Astrocyte (in vitro differentiated cells and primary cell): ENCODE measurements at places on chromosomes 2 and 18. TPM values are rescaled to one million over a fixed set of nuclear protein-coding genes. Genes with fewer than 3 reads are reported as not detected.

AKAIN1 gene
- not detected in 2 replicates for total RNA-seq

DSG4 gene
- not detected in 2 replicates for total RNA-seq

GPR35 gene
- total RNA-seq, result 0.72 and 0.82 TPM in 2 replicates

DNER gene
- total RNA-seq, result 0.82 and 1.0 TPM in 2 replicates

VWC2L gene
- not detected in 2 replicates for total RNA-seq

MAL gene
- 0.41 TPM in 1 of 2 replicates, not detected in the other for total RNA-seq

PER2 gene
- 2.0 and 3.5 TPM in 2 replicates for total RNA-seq

DNA sequence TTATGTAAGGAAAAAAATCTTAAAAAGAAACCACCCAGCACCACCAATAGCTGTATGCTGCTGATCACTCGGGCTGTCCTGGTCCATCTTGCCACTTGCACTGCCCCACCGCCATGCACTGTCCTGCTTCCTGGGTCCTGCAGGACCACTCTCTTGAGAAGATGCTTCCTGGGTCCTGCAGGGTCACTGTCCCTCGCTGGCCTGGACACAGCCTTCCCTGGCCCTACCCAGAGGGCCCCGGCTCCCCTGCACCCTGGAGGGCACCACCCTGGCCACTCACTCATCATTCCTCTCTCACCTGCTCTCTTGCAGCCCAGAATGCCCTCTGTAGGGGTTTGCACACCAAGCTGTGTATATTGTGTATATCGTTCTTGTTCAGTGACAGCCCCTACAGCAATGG lies 2.4 kb upstream of the OTOS start:
- no peak overlapping the region for H3K27ac ChIP-seq
- peaks cover 4% of the 10 kb centered on the region for H3K27me3 ChIP-seq
- DNase-seq, result no peak
- no peaks in the 10 kb centered on the region for H3K36me3 ChIP-seq

GRCh38 chr2:29082804-29083495 lies 8.6 kb upstream of the PCARE start:
- H3K36me3 ChIP-seq, result no peaks in the 10 kb centered on the region
- no peak for DNase-seq

- peaks cover 5% of the 10 kb centered on the region for H3K4me1 ChIP-seq
- no peak for DNase-seq
- H3K27ac ChIP-seq, result no peak overlapping the region
- H3K36me3 ChIP-seq, result no peaks in the 10 kb centered on the region
- H3K27me3 ChIP-seq, result no peaks in the 10 kb centered on the region
Observed at GRCh38 chr2:48320742-48321141, 209.2 kb upstream of the STON1 start.

GRCh38 chr2:23354554-23354953 lies 30.4 kb upstream of the KLHL29 start:
- no peaks in the 10 kb centered on the region for H3K4me1 ChIP-seq
- no peak for DNase-seq
- H3K4me3 ChIP-seq, result no peak overlapping the region
- no peak overlapping the region for H3K27ac ChIP-seq
- H3K36me3 ChIP-seq, result no peaks in the 10 kb centered on the region

DNA sequence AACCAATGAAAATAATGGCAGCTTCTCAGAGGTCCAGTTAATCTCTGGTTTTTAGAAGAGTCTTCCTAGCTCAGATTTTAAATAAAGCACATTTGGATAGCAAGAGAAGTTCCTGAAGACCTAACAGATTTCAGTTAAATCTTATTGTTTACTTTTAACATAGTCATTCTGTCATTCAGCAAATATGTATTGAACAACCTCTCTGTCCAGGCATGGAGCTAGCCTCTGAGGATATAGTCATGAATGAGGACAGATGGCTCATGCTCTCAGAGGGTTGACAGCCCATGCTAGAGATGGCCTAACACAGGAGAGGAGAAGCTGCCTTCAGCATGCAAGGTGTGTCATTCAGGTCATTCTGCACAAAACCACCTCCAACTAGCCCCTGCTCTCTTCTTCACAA lies 6.2 kb downstream of the CCBE1 start:
- peaks cover 2% of the 10 kb centered on the region for H3K27me3 ChIP-seq
- H3K4me3 ChIP-seq, result no peak overlapping the region
- DNase-seq, result peak; percentile 72
- no peaks in the 10 kb centered on the region for H3K4me1 ChIP-seq
- H3K27ac ChIP-seq, result no peak overlapping the region
- H3K36me3 ChIP-seq, result no peaks in the 10 kb centered on the region

GRCh38 chr2:168552450-168552856 lies 96.4 kb downstream of the CERS6 start:
- no peak overlapping the region for H3K27ac ChIP-seq
- H3K4me1 ChIP-seq, result no peaks in the 10 kb centered on the region
- no peak overlapping the region for H3K4me3 ChIP-seq
- no peaks in the 10 kb centered on the region for H3K36me3 ChIP-seq
- no peak for DNase-seq
- no peaks in the 10 kb centered on the region for H3K27me3 ChIP-seq

DNA sequence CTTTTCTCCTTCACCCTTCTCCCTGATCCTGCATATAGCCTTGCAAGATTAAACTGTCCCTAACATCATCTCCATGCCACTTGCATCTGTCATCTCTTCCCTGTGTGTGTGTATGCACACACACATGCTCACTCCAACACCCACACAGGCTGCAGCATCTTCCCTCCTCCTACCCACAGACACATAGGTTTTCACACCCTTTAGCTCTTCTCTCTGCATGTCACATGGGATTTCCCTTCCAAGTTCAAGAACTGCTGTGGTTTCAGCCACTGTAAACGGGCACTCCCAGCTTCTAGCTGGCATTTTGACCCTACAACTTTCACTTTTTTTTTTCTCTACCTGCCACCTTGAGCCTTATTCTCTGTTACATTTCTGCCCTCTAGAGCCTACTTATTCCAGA lies 6.4 kb downstream of the CELF4 start:
- no peak overlapping the region for H3K27ac ChIP-seq
- no peak overlapping the region for H3K4me3 ChIP-seq
- H3K27me3 ChIP-seq, result peaks cover 3% of the 10 kb centered on the region
- H3K36me3 ChIP-seq, result no peaks in the 10 kb centered on the region
- no peaks in the 10 kb centered on the region for H3K4me1 ChIP-seq

DNA sequence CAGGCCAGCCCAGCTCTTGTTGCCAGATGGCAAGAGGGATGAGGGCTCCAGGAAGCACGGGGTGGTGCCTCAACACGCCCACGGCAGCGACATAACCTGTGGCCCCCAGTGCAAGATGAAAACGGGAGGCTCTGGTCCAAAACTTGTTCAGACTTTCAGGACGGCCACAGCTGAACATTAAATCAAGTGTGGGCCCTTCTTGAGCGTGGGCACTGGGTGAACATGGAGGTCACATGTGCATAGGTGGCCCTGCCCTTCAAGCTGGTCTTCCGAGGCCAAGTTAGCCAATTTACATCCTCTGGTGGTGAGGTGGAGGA lies 77.5 kb downstream of the NDUFA10 start:
- H3K4me1 ChIP-seq, result peaks cover 6% of the 10 kb centered on the region
- no peak overlapping the region for H3K4me3 ChIP-seq
- DNase-seq, result no peak
- H3K27me3 ChIP-seq, result no peaks in the 10 kb centered on the region
- no peak overlapping the region for H3K27ac ChIP-seq

- H3K4me3 ChIP-seq, result no peak overlapping the region
- no peaks in the 10 kb centered on the region for H3K36me3 ChIP-seq
- DNase-seq, result no peak
Observed at GRCh38 chr2:213862407-213863076, 548.3 kb upstream of the VWC2L start.

DNA sequence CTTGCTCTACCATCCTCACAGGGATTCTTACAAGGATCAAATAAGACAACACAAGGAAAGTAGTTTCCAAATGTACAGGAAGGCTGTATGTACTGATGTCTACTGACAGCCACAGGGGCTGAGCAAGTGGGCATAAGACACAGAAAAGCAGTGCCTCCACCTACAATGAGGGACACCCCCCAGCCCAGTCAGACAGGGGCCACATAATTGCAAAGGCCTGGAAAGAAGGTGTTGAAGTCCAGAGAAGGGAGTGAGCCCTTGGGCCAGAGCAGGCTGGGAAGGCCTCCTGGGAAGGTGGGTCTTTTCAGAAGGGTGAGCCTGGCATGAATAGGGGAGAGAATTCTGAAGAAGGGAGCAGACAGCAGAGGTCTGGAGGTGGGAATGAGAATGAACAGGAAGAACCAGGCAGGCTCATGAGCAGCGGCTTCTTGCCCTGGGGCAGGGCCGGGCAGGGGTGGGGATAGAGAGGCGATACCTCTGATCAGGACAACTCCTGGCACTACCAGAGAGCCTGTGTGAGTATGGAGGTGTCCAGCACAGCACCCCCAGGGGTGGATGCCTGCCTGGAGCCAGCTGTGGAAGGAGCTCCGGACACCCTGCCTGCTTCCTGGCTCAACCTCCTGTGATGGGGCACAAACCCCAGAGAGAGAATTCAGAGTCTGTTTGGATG lies 30.1 kb downstream of the HS1BP3 start:
- H3K4me1 ChIP-seq, result peaks cover 15% of the 10 kb centered on the region
- H3K36me3 ChIP-seq, result no peaks in the 10 kb centered on the region
- H3K27ac ChIP-seq, result no peak overlapping the region
- no peak overlapping the region for H3K4me3 ChIP-seq

- H3K36me3 ChIP-seq, result no peaks in the 10 kb centered on the region
- no peak overlapping the region for H3K4me3 ChIP-seq
- H3K27ac ChIP-seq, result no peak overlapping the region
- H3K4me1 ChIP-seq, result no peaks in the 10 kb centered on the region
Observed at GRCh38 chr18:63801343-63801742, 26.1 kb downstream of the SERPINB7 start.

DNA sequence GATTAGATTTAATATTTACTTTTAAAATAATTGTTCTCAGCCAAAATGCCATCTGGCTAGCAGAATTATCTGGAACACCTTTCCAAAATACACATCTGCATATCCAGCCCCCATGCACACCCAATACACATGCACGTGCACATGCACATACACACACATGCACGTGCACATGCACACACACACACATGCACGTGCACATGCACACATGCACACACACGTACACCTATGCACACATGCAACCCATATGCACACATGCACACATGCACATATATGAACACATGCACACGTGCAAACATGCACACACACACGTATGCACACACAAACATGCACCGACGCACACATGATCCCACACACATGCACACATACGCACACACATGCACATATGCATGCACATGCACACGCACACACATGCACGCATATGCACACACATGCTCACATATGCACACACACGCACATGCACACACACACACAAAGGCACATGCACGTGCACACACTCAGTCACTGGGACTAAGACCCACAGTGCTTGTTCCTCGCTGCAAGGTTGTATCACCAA lies 53.5 kb downstream of the COPS8 start:
- H3K4me3 ChIP-seq, result no peak overlapping the region
- H3K4me1 ChIP-seq, result no peaks in the 10 kb centered on the region
- H3K27me3 ChIP-seq, result no peaks in the 10 kb centered on the region
- no peak overlapping the region for H3K27ac ChIP-seq

DNA sequence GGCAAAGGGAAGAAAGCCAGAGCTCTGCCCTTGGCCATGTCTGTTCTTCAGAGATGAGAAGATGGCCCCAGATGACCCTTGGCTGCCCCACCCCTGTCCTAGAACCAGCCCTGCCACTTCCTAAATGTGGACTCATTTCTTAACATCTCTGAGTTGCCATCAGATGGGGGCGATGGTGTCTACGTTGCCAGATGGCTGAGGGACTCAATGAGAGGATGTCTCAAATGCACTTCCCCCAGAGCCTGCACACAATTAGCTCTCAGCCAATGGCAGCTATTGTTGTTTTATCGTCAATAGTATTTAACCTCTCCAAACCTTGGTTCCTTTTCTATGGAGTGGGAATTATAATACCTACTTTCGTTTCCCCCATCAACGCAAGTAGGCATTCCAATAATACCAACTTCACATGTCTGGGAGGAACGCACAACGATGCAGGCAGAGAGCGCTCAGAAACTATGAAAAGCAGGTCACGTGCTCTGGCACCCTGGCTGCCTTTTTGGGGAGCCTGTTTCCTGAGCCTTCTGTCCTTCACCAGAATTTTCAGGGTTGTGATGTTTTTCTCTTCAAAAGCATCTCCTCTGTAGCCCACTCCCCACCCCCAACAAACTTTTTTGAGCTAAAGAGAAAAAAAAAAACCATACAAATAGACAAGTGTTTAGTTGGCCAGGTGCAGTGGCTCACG lies 100.3 kb downstream of the MCFD2 start:
- peaks cover 26% of the 10 kb centered on the region for H3K4me1 ChIP-seq
- H3K27me3 ChIP-seq, result no peaks in the 10 kb centered on the region
- no peak for DNase-seq
- H3K4me3 ChIP-seq, result no peak overlapping the region

DNA sequence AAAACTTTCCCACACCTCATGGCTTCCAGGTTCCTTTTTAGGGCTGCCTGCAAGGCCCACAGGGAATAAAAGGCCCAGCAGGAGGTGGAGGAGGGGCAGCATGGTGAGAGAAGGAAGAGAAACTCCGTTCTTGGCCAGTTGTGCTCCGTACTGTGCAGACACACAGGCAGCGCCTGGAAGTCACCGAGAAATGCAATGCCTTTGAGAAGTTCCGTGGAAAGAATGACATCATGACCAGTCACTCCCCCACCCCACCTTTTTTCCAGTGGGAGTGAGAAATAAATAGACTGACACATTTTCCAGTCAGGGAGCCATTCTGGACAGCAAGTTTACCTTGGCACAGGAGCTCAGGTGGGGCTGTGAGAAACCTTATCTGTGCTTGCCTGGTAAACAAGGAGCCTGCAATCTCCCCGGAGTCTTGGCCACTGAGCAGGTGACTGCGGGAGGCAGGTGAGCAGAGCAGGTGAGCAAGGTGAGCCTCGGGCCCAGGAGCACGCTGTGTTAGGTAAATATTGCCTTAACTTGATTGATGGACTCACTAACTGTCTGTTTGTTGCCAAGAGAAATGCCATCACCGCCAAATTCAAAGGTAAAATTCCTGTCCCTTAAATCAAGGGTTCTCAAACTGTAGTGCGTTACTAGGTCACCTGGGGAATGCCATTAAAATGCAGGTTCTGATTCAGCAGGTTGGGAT lies 13.5 kb upstream of the LBH start:
- no peaks in the 10 kb centered on the region for H3K27me3 ChIP-seq
- H3K27ac ChIP-seq, result no peak overlapping the region
- DNase-seq, result peak; percentile 10
- peaks cover 8% of the 10 kb centered on the region for H3K4me1 ChIP-seq
- no peak overlapping the region for H3K4me3 ChIP-seq
- H3K36me3 ChIP-seq, result no peaks in the 10 kb centered on the region

GRCh38 chr18:36322734-36323133 lies 25.2 kb downstream of the FHOD3 start:
- H3K4me1 ChIP-seq, result peaks cover 9% of the 10 kb centered on the region
- no peak overlapping the region for H3K27ac ChIP-seq
- H3K27me3 ChIP-seq, result no peaks in the 10 kb centered on the region
- no peak overlapping the region for H3K4me3 ChIP-seq
- no peak for DNase-seq
